HepG2 (cell line): ENCODE measurements at places on chromosomes 1 and 21. TPM values are rescaled to one million over a fixed set of nuclear protein-coding genes. Genes with fewer than 3 reads are reported as not detected.

Gene AIRE
- total RNA-seq = not detected in 2 replicates

Gene CFHR1
- total RNA-seq = not detected in 2 replicates

Gene GNAT2
- total RNA-seq = 0.20 and 0.24 TPM in 2 replicates

Gene CR1L
- total RNA-seq = not detected in 2 replicates

Gene LCK
- 0.83 and 0.93 TPM in 2 replicates for total RNA-seq

Gene RNU1-2
- 859 and 11,018 TPM in 2 replicates for total RNA-seq

Gene OR2G6
- not detected in 2 replicates for total RNA-seq

Gene PDPN
- total RNA-seq = not detected in 2 replicates

Gene PGLYRP4
- not detected in 2 replicates for total RNA-seq

Gene PLEKHN1
- 0.21 and 0.42 TPM in 2 replicates for total RNA-seq

Gene C1orf52
- 19.4 and 23.0 TPM in 2 replicates for total RNA-seq
